Stimulated activated CD4-positive, alpha-beta T cell treated with anti-CD3 and anti-CD28 coated beads, Interleukin-2, amount 100 ng/mL, for 24 hours (primary cell): ENCODE measurements at places on chromosomes 6 and 20.
A peak's percentile ranks its signal among the peaks of the same experiment; 100 is the strongest.

GRCh38 chr6:167148021-167148420, 9.8 kb downstream of the GPR31 start:
- no peak for DNase-seq

DNA sequence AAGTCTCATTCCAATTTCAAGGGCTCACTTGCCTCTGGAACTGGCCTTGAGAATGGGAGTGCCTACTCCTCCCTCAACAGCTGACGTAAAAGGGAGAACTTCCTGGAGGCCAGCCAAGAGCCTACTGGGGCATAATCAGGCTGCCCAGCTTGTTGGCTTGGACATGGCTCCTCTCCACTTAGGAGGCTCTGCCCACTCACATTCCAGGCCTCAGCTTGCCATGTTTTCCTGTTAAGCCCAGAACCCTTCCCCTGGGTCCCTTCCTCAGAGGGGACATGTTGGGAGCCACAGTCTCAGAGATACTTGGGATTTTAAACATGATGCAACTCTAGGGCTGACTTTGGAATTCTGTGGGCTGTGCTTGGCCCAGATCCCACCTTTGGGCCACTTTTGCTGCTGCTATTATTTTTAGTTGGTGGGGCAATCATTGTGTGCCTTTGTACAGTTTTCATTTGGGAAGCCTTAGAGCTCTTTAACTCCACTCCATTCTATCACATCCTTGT, 31.5 kb upstream of the ADTRP start:
- DNase-seq = no peak

GRCh38 chr20:8221887-8222419, 89.9 kb downstream of the PLCB1 start:
- no peak for DNase-seq

GRCh38 chr6:5190507-5190906, 70.2 kb downstream of the LYRM4 start:
- DNase-seq = no peak

DNA sequence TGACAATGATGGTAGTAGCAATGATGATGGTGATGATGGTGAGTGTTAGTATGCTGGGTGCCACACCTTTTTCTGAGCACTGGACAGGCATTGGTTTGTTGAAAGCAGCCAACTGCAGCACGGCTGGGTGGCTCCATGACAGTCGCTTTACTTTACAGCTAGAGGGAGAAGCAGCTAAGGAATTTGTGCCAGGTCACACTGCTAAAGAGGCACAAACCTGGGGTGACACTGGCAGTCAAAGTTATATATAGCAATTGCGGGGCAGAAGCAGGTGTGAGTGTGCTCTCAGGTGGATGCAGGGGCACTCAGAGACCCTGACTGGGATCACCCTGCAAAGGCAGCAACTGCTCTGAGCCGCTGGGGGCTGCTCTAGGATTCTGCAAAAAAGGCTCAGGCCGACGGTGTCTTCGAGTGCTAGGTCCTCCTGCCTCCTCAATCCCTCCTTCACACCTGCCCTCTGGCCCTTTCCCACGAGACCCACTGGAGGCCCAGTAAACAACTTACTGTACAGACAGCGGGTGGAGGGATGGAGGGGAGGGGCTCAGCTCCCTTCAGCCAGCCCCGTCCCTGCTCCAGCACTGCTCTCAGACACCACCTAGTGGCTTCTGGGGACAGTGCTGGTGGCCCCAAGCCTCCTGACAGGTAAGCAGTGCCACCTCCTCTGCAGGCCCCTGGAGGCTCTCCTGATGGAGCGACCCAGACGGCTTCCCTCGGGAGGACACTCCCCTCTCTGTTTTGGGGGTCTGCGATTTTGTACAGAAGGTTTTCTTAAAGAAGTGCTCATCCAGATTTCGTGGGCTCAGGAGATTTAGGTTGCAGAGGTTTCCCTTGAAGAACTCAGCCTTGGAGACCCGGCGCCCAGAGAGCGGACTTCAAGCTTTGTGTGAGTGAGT, 4.4 kb upstream of the RPS21 start:
- DNase-seq = peak; percentile 84

GRCh38 chr6:30641048-30641447, 5.9 kb upstream of the C6orf136 start:
- DNase-seq = no peak
